Esophagus mucosa (tissue), 1 donor: ENCODE measurements at places on chromosomes 4 and X. TPM values are rescaled to one million over a fixed set of nuclear protein-coding genes. Genes with fewer than 3 reads are reported as not detected.

SPATA18 gene
- 11.9 TPM for total RNA-seq

BMP3 gene
- 0.28 TPM for total RNA-seq

NPY1R gene
- total RNA-seq = 0.16 TPM

RHOH gene
- total RNA-seq = 1.2 TPM

DGKK gene
- total RNA-seq = not detected

PCDH18 gene
- 2.8 TPM for total RNA-seq

ZNF711 gene
- total RNA-seq = 1.6 TPM

GRCh38 chrX:53028678-53029077 lies 19.9 kb upstream of the GPR173 start:
- ATAC-seq = no peak

GRCh38 chrX:135170877-135171519 lies at the start of gene CT55:
TSS of gene CT55 (minus strand) at chrX:135171398. CDS start at chrX:135171171, 227 bp downstream.
- no peak for ATAC-seq

DNA sequence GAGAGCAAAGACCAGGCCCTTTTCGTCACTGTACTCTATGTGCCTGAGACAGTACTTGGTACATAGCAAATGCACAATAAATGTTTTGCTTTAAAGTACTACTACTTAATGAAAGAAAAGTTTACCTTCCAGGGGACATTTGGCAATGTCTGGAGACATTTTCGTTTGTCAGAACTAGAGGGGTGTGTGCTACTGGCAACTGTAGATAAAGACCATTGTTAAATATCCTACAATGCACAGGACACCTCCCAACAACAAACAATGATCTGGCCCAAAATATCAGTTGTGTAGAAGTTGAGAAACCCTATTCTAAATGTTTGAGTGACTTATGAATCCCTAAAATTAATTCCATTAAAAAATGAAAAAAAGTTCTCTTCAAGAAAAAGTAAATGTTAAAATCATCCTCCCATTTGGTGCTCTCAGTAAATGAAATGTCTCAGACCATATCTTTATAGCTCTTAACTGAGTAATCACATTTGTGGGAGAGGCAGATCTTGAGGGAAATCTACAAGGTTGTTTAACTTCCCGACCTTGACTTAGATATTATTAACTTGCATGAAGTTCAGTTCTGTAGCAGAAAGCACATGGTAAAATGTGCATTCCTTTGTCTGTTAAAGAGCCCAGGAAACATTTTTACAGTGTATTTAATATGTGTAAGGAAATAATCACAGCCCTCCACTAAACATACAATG lies 18.5 kb downstream of the EGFL6 start:
- no peak for ATAC-seq

- no peak for ATAC-seq
These were observed 32.2 kb upstream of the NDST4 start for GRCh38 chr4:115145393-115146160.

GRCh38 chr4:152357206-152357605 lies 178.7 kb downstream of the FBXW7 start:
- ATAC-seq = no peak

GRCh38 chrX:154458116-154458953 lies at the start of gene PLXNA3:
TSS of gene PLXNA3 (plus strand) at chrX:154458281. CDS start at chrX:154460184, 1,903 bp downstream.
- peak; percentile 70 for ATAC-seq

DNA sequence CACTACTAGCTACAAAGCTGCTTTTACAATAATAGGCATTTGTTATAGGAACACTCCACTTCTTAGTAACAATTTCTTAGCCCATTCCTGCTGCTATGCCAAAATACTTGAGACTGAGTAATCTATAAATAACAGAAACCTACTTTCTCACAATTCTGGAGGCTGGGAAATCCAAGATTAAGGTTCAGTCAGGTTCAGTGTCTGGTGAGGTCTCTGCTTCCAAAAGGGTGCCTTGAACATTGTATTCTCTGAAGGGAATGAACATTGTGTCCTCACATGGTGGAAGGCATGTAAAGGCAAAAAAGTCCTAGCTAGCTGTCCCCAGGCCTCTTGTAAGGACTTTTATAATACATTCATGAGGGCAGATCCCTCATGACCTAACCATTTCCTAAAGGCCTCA lies 7.0 kb downstream of the SLC9B1 start:
- no peak for ATAC-seq

DNA sequence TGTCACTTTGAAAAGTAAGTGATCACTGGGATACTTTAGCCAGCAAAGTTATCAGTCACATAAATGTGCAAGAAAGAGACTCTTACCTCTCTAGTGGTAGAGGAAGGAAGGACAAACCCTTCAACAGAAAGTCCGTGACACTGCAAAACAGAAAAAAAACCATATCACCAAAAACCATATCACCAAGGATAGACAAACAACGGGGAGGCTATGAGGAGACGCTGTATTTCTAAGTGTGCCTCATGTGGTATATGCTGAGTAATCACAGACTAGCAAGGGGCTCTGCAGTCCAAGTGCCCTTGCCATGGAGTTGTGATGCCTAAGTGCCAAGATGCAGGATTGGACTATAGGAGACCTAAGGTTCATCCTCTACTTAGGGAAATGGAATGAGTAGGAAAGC lies 11.5 kb upstream of the HDAC8 start:
- ATAC-seq = no peak

- no peak for ATAC-seq
These were observed 138.6 kb upstream of the NAP1L5 start for GRCh38 chr4:88836216-88836615.

GRCh38 chr4:143882892-143883291 lies 22.5 kb downstream of the GYPE start:
- no peak for ATAC-seq

- ATAC-seq = no peak
These were observed 509.9 kb downstream of the GRXCR1 start for GRCh38 chr4:43402393-43402792.

DNA sequence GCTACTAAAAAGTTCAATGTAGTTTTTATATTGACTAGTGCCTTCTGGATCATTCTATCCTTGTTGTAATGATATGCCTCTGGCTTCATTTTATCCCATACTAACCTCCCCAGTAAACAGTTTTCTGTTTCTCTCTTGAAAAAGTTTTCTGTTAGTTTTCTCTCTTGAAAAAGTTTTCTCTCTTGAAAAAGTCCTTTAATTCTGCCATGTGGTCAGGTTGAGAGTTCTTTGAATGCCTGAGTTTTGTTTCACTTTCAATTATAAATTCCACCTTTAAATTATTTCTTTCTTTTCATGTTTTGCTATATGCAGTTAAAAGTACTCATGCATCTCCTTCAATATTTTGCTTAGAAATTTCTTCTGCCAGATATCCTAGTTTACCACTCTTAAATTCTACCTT lies 1139.6 kb downstream of the STPG2 start:
- ATAC-seq = no peak

DNA sequence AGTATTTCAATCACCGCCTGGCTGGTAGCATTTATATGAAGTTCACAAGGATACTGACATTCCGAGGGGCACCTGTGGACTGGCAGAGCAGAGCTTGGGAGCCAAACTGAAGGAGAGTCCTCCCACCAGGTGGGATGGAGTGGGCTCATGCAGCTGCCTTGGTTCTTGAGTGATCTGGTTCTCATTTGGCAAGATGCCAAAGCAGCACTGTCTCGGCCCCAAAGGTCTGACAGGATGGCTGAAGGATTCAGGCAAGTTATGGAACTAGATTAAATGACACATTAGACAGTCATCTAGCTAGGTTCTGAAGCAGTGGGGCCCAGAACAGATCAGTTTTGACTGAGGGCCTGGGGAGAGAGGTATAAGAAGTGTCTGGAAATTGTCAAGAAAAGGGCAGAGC lies 3.2 kb downstream of the FGF16 start:
- no peak for ATAC-seq

DNA sequence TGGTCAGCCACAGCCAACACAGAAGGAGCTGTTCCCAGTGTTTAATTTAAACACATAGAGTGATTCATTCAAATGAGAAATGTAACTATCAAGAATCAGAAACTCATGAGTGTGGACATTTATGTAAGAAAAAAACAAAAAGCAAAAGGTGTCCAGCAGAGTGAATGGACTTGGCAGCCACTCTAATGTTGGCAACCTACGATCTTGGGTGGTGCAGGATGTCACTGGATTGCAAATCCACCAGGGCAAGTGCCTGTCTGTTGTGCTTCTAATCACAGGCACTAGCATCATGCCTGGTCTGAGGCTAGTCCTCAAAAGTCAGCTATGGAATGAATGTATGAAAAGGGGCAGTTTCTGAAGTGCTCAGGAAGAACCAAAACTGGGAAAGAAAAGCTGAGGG lies 277.7 kb upstream of the CLNK start:
- ATAC-seq = no peak

GRCh38 chr4:110062166-110062565 lies 136.2 kb downstream of the ELOVL6 start:
- no peak for ATAC-seq

DNA sequence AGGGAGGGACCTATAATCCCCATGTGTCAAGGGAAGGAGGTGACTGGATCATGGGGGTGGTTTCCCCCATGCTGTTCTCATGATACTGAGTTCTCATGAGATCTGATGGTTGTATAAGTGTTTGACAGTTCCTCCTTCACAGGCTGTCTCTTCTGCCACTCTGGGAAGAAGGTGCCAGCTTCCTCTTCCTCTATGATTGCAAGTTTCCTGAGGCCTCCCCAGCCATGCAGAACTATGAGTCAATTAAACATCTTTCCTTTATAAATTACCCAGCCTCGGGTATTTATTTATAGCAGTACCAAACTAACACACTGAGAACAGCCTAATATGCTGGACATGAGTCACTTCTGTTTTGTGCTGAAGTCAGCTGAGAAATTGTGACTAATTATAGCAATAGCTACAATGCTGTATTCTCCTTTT lies 656.9 kb upstream of the CPEB2 start:
- ATAC-seq = peak; percentile 80

DNA sequence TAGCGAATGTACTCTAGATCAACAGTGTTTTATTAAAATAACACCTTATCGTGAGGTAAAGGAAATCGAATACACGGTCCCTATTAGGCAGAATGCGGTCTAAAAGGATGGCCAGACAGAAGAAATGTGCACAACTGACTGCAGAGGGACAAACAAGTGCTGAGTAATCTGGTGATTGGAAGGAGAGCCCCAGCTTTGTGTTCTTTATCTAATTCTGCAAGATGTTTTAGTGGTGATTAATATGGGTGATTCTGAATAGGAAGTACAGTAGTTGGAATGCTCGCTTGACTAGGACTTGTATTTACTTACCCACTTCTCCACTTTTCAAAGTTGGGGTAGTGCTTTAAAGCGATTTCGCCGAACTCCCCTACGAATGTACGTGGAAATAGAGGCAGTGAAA lies 1.2 kb downstream of the WDR44 start:
- ATAC-seq = peak; percentile 7

- no peak for ATAC-seq
These were observed 22.0 kb downstream of the CT47C1 start for GRCh38 chrX:119094819-119095218.

- ATAC-seq = peak; percentile 41
These were observed 59.3 kb downstream of the MAML3 start for GRCh38 chr4:140094438-140095420.

DNA sequence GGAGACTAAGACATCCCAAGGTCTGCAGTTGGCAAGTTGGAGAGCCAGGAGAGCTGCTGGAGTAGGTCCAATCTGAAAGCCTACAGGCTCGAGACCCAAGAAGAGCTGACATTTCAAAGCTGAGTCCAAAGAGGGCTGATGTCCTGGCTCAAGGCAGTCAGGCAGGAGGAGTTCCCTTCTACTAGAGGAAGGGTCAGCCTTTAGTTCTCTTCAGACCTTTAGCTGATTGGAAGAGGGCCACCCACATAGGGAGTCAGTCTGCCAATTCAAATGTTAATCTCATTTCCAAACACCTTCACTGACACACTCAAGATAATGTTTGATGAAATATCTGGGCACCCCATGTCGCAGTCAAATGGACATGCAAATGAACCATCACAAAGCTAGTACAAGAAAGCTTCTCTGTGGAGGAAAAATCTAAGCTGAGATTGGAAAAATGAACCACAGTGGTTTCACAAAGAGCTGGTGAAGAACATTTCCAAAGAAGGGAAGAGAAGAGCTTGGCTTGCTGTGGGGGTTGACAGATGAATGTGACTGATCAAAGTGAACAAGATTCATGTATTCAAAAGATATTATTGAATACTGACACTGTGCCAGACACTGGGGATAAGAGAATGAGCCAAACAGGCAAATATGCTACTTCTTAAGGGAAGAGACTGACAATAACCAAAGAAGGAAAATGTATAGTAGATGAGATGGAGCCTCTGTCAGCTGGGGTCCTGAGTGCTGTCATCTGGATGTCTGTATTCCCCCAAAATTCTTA lies 61.2 kb downstream of the STK32B start:
- no peak for ATAC-seq

DNA sequence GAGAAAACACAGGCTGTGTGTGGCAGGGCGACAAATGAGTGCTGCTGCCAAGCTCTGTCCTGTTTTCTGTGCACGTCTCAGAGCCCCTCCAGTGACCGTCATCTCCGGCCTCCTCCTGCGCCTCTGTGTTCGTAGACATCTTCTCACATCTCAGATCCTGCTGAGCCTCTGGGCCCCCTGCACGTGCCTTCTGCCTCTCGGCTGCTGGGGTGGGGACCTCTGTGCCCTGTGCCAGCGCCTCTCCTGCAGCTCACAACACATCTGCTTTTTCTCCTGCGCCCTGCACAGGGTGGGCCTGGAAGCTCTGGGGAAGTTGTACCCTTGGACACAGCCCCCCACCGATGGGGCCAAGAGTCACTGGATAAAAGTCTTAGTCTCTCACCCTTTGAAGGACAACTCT lies 2.4 kb upstream of the CTAG2 start:
- no peak for ATAC-seq

DNA sequence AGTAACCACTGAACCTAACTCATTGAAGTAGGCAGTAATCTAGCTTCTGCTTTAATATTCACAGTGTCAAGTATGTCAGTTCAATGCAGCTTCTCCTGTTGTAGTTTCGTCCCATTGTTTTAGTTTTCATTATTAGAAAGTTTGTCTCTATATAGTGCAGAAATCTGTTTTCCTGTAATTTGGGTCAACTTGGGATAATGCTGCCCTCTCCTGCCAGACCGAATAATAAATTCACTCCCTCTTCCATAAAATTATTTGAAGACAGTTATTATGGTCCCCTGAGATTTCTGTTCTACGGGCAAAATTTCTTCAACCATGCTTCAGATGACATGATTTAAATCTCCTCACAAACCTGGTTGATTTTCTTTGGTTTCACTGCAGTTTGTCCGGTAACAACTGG lies 4.6 kb upstream of the LUZP4 start:
- ATAC-seq = no peak

DNA sequence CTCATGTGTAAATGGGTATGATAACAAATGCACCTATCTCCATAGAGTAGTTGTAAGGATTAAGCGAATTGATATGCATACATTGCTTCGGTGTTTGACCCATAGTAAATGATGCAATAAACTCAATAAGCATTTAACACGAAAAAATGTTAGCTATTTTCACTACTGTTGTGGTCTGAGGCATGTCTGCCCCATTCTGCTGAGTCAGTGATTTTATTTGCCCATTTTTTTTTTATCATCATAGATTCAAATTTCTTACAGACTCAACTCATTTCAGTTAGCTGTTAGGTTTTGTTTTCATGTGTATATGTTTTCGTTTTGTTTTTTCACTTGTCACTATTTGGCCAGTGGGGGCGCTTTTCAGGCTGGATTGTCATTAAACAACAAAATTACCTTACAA lies 27.8 kb upstream of the ARHGEF9 start:
- ATAC-seq = no peak
